ENCODE measurements at places on chromosomes 1 and 21. TPM values are rescaled to one million over a fixed set of nuclear protein-coding genes. Genes with fewer than 3 reads are reported as not detected.
A peak's percentile ranks its signal among the peaks of the same experiment; 100 is the strongest.

The PLEKHA6 gene
- total RNA-seq = not detected

The MATN1 gene
- total RNA-seq = not detected

The KISS1 gene
- total RNA-seq = not detected

DNA sequence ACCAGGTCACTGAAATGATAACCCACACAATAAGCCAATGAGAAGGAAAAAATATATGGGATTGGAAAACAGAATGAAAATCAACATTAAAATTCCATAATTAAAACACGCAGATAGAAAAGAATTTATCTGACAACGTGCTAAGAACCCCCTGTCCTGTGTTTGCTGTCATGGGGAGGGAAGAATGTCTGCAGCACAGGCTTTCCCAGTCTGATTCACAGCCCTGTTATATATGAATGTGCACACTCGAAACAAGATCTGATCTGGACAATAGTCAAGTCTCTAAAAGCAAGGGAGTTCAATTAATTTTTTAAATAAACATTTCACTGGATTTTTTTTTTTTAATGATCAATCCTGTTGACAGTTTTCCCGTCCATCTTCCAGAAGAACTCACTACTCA is 220.0 kb downstream of the RERE start:
- H3K4me3 ChIP-seq = no peak overlapping the region
- H3K4me1 ChIP-seq = peaks cover 33% of the 10 kb centered on the region
- no peak overlapping the region for H3K27ac ChIP-seq
- no peaks in the 10 kb centered on the region for H3K27me3 ChIP-seq

The AIRE gene
- total RNA-seq = 0.58 TPM

The METTL18 gene
- 15.7 TPM for total RNA-seq

- H3K27me3 ChIP-seq = no peaks in the 10 kb centered on the region
- DNase-seq = no peak
- H3K4me3 ChIP-seq = peak overlapping the region; percentile 81
- peaks cover 32% of the 10 kb centered on the region for H3K4me1 ChIP-seq
- peaks cover 38% of the 10 kb centered on the region for H3K36me3 ChIP-seq
These were observed 1.1 kb upstream of the SERBP1 start for GRCh38 chr1:67431156-67431765.

- no peaks in the 10 kb centered on the region for H3K4me1 ChIP-seq
- no peak overlapping the region for H3K4me3 ChIP-seq
- H3K27ac ChIP-seq = no peak overlapping the region
- H3K27me3 ChIP-seq = no peaks in the 10 kb centered on the region
These were observed 1353.9 kb downstream of the NCAM2 start for GRCh38 chr21:22352088-22352487.

DNA sequence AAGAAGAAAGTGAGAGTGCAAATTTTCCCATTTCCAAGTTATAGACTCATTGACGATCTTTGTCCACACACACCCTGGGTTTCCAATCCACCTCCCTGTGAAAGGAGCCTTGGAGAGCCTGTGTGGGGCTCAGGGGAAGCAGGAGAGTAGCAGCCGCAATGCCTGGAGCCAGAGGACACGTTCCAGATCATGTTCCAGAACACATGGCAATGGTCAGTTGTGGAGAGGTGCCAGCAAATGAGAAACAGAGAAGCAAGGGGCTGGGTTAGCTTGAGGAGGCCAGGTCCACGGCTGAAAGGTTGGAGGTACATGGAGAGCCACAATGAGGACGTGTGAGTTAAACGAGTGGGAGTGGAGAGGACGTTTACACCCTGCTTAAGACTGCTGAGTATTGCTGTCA is 33.0 kb upstream of the SIPA1L2 start:
- H3K27me3 ChIP-seq = peaks cover 10% of the 10 kb centered on the region
- peaks cover 1% of the 10 kb centered on the region for H3K4me1 ChIP-seq
- H3K36me3 ChIP-seq = no peaks in the 10 kb centered on the region

The KCNH1 gene
- not detected for total RNA-seq

The GIPC2 gene
- total RNA-seq = 0.10 TPM

- H3K27ac ChIP-seq = no peak overlapping the region
- H3K4me1 ChIP-seq = peaks cover 1% of the 10 kb centered on the region
- no peak overlapping the region for H3K4me3 ChIP-seq
- H3K27me3 ChIP-seq = peaks cover 2% of the 10 kb centered on the region
- no peaks in the 10 kb centered on the region for H3K36me3 ChIP-seq
- DNase-seq = no peak
These were observed 395.5 kb downstream of the RPS6KC1 start for GRCh38 chr1:213446496-213446895.

The CTSE gene
- not detected for total RNA-seq

- H3K4me1 ChIP-seq = no peaks in the 10 kb centered on the region
- peaks cover 3% of the 10 kb centered on the region for H3K27me3 ChIP-seq
- no peak overlapping the region for H3K4me3 ChIP-seq
These were observed 4.6 kb upstream of the SMCP start for GRCh38 chr1:152873495-152873894.

The ECM1 gene
- 3.8 TPM for total RNA-seq

Data from activated CD4-positive, alpha-beta memory T cell treated with anti-CD3 and anti-CD28 coated beads, Interleukin-2, amount 10 ng/mL, durations not matched to agents 7 days and 5 days (primary cell).